ENCODE measurements at places on chromosomes 2 and 18.

- DNase-seq, result peak; percentile 40
Observed at GRCh38 chr2:127527001-127527804, 914 bp upstream of the IWS1 start.

DNA sequence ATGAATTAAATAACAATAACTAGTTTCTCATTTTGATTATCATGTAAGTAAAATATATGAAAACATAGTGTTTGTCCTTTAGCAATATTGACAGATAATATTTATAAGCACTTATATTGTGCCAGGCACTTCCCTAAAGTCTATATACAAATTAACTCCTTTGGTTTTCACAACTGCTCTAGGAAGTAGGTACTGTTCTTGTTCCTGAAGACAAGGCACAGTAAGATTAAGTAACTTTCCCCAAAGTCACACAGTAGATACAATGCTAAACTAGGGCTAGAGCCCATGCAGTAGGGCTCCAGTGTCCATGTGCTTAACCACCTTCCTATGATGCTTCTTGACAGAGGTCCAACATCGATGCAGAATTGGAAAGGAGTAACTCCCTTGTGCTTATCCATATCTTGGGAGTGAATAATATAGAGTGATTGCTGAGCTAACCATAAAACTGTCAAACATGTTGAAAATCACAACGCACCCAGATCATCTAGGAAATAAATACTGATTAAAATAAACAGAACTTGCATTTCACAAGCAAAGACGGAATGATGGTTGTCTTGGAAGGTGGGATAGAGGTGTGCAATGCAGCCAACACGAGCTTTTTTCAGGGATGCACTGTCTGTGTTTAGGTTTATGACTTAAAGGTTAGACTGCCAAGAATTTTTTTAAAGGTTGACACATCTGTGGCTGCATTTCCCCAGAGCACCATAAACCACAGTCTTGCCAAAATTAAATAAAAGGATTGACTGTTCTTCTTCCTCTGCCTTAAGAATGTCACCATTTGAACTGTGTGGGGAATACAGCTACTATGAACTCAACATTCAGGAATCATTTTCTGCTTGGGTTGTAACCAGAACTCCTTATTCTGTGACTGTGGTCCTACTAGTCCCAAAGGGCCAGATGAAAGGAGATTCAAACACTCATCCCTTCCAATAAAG, 80.8 kb downstream of the ANKRD44 start:
- no peak for DNase-seq

GRCh38 chr18:14942275-14942674, 194.3 kb downstream of the ANKRD30B start:
- no peak for DNase-seq

- no peak for DNase-seq
Observed at GRCh38 chr2:85746321-85747004, 7.3 kb upstream of the ATOH8 start.

DNA sequence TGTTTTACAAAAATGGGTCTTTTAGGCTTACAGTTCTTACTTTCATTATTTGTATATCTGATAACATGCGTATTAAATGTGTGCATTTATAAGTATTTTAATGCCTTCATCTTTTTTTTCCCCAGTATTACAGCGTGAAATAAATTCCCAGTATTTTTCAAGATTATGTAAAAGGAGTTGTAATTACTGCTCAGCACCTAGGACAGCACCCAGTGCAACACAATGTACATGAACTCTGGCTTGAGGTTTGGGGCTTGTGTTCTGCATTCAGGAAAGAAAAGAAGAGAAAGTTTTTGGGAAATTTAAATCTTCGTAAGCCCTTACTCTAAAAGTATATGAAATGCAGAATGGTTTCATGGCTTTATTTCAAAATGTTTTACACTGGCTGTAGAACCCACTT, 16.7 kb downstream of the ZNF638 start:
- no peak for DNase-seq

GRCh38 chr2:178418426-178418825, 32.5 kb downstream of the PRKRA start:
- no peak for DNase-seq

- DNase-seq, result no peak
Observed at GRCh38 chr2:175806570-175806969, 195.5 kb downstream of the LNPK start.

DNA sequence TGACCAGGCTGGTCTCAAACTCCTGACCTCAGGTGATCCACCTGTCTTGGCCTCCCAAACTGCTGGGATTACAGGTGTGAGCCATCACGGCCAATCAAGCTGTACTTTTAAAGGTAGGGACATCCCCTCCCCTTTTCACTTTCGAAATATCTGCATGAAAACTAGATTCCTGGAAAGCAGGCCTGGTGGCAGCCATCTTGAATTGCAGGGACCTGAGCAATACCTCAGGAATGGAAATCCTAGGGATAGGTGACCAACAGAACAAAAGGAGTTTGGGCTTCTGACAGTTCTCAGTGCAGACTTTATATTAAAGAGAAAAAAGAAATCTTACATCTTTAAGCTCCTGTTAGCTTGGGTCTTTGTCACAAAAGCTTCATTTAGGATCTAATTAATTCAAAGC, 62.6 kb downstream of the KLF7 start:
- DNase-seq, result no peak

GRCh38 chr18:23422751-23423418, 30.2 kb upstream of the RIOK3 start:
- no peak for DNase-seq

DNA sequence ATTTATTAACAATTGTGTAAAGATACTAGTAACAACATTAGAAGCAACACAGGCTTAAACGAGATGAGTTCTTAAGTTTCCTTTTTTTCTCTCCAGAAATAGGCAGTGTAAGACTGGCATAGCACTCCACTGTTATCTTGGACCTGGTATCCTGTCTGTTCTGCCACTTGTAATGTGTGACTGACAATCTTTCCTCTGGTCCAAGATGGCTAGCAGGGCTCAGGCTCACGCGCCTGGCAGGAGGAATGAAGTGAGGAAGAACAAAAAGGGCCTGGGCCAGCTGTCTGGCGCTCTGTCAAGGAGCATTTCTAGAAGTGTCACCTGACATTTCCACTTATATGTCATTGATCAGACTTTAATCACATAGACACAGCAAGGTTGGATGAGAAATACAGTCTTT, 31.6 kb upstream of the CCDC195 start:
- DNase-seq, result no peak

DNA sequence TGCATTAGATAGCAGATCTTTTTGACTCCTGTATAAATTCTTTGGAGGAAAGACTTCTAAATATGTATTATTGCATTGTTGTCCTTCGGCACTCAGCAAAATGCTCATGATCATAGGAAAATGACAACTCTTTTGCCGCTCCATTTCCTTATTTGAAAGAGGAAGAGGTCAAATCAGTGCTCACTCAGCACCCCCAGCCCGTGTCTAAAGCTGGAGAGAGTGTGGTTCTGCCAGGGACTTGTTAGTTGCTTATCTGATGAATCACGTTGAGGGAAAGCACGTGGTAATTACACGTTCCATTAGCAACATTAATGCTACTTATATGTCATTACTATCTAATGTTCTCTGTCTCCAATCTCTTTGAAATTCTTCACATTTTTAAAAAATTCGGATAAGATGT, 46.0 kb upstream of the MBP start:
- no peak for DNase-seq

DNA sequence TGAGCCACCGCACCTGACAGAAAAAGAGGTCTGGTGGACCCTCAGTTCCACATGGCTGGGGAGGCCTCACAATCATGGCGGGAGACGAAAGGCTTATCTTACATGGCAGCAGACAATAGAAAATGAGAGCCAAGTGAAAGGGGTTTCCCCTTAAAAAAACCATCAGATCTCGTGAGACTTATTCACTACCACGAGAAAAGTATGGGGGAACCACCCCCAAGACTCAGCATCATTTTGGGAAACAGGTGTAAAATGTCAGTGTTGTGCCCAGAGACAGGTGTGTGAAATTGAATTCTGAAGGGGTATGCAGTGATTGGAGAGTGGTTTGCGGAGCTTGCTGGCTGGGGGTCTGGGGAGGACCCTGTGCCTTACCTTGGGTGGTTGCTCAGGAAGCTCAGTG, 4.6 kb upstream of the D2HGDH start:
- peak; percentile 29 for DNase-seq

- DNase-seq, result no peak
Observed at GRCh38 chr18:9260388-9261380, 73.9 kb upstream of the TWSG1 start.

- DNase-seq, result no peak
Observed at GRCh38 chr2:160075171-160075570, 12.8 kb upstream of the PLA2R1 start.

DNA sequence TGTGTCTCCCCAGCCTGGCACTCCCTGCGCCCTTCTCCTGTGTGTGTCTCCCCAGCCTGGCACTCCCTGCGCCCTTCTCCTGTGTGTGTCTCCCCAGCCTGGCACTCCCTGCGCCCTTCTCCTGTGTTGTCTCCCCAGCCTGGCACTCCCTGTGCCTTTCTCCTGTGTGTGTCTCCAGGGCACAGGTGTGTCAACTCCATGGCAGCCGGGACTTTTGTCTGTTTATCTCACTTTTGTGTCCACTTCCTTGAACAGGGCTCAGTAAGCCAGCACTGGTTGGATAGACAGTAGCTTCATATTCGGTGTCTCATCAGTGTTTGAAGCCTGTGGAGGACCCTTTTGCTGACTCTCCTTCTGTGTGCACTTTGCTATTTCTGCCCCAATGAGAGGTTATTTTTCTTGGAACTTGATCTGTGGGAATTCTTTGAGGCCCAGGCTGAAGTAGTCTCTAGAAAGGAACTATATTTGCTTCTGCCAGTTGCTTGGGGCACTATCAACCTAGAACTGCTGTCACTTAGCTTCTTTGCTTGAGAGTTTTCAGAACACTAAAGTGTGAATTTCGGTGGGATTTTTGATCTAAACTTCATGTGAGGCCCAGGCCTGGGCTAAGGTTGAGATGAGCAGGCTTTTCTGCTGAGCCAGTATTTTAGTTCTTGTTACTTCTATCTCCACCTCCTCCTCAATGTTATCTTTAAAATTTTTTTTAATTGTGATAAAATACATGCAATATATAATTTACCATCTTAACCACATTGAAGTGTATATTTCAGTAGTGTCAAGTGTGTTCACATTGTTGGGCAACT, 8.3 kb upstream of the ASB1 start:
- DNase-seq, result no peak

GRCh38 chr18:59067873-59068272, 71.8 kb upstream of the SEC11C start:
- peak; percentile 44 for DNase-seq

GRCh38 chr2:233867993-233868532, at the start of gene MSL3B:
TSS of gene MSL3B (minus strand) at chr2:233868386.
- peak; percentile 90 for DNase-seq

- no peak for DNase-seq
Observed at GRCh38 chr2:26136451-26136850, 36.4 kb upstream of the GAREM2 start.

DNA sequence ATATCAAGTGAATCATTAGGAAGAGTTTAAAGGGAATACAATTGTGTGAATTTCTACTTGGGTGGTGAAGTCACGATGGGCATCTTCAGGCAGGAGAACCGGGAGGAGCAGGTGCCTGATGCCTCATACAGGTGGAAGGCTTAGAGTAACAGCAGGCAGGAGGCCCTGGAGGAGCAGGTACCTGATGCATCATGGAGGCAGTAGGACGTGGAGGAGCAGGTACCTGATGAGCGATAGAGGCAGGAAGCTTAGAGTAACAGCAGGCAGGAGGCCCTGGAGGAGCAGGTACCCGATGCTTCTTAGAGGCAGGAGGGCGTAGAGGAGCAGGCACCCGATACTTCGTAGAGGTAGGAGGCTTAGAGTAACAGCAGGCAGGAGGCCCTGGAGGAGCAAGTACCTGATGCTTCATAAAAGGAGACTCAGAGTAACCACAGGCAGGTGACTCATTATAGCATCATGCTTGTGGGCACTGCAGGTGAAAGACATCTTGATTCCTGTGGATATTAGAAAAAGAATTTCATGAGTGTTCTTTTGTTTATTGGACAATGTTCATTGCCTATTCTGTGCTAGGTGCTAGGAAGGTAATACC, 133.9 kb downstream of the ATP9B start:
- no peak for DNase-seq

DNA sequence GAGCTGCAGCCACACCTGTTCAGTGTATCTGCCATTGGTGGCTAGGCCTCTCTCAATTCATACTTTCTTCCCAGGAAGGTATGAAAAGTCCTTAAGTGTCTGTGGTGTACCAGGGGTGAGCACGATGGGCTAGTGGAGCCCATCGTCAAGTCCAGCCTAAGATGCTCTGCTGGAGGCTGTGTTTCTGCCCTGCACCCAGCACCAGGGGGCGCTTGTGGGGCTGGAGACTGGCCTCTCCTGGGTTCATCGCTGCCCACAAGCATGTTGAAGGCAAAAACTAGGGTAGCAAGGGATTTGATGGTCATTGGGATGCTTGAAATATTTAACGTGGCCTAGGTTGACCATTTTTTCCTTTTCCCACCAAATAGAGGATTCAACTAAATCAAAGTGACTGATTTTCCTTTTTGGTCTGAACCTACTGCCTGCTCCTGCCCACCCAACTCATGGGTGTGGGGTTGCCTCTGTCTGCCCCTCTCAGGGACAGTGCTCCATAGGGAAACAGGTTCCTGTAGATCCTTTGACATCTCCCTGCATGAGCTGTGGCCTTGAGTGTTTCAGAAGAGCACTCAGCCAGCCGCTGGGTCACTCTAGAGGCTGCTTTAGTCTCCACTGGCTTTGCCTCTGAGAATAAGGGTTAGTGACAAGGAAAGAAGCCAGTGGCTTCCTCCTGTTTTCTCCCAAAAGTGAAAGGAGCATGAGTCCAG, 59.0 kb downstream of the TPGS2 start:
- DNase-seq, result peak; percentile 61

GRCh38 chr2:216298719-216299495, 73.4 kb downstream of the MARCHF4 start:
- DNase-seq, result no peak

- no peak for DNase-seq
Observed at GRCh38 chr18:38301621-38302020, 736.0 kb upstream of the CELF4 start.

All from H7 (cell line).